Right renal pelvis (tissue), 4 donors: ENCODE measurements at places on chromosomes 1 and 21. TPM values are rescaled to one million over a fixed set of nuclear protein-coding genes. Genes with fewer than 3 reads are reported as not detected.

The ANGPTL3 gene
- polyA plus RNA-seq, result 10.4 TPM

The RIPPLY3 gene
- polyA plus RNA-seq, result 2.1 TPM

The IVNS1ABP gene
- polyA plus RNA-seq, result 298 TPM

The LCE2A gene
- not detected for polyA plus RNA-seq

The LCE2C gene
- not detected for polyA plus RNA-seq

The IGSF21 gene
- 0.34 TPM for polyA plus RNA-seq

The NUDC gene
- 99.3 TPM for polyA plus RNA-seq

The SDCCAG8 gene
- polyA plus RNA-seq, result 43.2 TPM

The RNPEP gene
- polyA plus RNA-seq, result 59.7 TPM

The CHODL gene
- 38.5 TPM for polyA plus RNA-seq

The DDR2 gene
- polyA plus RNA-seq, result 23.9 TPM

The IGSF9 gene
- 15.1 TPM for polyA plus RNA-seq

The NPHS2 gene
- polyA plus RNA-seq, result 427 TPM

GRCh38 chr1:48543854-48544253 lies 71.8 kb upstream of the SPATA6 start:
- DNase-seq, result no peak

DNA sequence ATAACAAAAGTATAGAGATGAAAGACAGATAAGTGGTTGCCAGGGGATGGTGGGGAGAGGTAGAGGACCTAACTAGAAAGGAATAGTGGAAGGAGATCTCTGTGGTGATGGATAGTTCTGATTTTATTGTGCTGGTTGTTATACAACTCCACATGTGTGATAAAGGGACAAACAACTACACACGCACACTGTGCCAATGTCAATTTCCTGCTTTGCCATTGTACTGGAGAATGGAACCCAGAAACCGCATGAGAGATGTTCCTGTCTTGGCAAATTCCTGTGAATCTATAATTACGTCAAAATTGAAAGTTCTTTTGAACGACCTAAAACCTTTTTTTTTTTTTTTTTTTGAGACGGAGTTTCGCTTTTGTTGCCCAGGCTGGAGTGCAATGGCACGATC lies 11.0 kb downstream of the TNFRSF9 start:
- no peak for DNase-seq

DNA sequence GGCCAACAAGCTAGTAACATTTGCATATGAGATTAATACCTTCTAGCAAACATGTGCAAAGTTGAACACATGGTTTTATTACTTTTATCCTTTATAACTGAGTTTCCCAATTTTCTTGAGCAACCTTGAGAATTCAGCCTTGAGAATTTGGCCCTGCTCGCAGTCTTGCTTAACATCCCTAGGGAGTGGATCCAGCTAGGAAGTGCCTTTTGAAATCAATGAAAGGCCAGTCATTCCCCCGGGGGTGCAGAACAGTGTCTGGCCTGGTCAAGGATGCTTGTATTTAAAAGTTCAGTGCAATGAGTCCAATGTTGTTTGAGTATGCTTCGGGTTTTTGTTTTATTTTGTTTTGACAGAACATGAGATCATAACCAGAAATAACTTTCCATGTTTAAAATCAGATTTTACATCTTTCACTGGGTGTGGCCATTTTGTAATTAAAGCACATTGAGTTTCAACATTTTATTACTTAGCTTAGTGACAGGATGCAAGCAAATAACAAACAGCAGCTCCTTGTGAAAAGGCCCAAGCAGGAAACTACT lies 16.7 kb downstream of the PALMD start:
- DNase-seq, result no peak

- DNase-seq, result no peak
These were observed 246.0 kb downstream of the RERE start for GRCh38 chr1:8571200-8571984.

GRCh38 chr1:201750934-201751333 lies 78.0 kb upstream of the IPO9 start:
- no peak for DNase-seq

- no peak for DNase-seq
These were observed 116.5 kb upstream of the C1orf174 start for GRCh38 chr1:4016351-4017130.

DNA sequence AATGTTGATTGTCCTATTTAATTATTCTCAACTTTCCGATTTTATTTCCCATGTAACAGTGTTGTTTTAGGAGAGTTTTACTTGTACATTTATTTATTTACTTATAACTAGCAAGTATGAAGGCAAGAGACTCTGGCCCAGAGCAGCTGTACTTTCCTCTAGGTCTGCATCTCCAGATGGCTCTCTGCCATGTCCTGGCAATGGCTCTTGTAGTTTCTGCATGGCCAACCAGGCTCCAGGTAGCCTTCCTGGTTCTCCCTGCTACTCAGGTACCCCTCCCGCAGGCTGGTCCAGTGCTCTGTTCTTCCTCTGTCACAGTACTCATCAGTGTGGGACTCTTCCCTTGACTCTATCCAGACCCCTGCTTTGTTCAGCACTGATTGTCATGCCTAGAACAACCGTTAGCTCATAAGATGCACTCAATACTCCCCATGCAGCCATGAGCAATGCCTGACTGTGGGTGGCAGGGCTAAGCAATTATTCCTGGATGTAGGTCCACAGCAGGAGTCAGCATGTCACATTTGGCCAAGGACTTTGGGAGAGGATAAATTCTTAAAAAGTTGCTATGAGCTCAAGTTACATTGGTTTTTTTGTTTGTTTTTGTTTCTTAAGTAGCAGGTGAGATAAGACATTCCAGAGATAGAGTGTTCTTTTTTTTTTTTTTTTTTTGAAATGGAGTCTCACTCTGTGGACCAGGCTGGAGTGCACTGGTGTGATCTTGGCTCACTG lies 10.9 kb upstream of the IL20 start:
- DNase-seq, result no peak

- DNase-seq, result no peak
These were observed 5.1 kb downstream of the AHCYL1 start for GRCh38 chr1:109989506-109990301.

DNA sequence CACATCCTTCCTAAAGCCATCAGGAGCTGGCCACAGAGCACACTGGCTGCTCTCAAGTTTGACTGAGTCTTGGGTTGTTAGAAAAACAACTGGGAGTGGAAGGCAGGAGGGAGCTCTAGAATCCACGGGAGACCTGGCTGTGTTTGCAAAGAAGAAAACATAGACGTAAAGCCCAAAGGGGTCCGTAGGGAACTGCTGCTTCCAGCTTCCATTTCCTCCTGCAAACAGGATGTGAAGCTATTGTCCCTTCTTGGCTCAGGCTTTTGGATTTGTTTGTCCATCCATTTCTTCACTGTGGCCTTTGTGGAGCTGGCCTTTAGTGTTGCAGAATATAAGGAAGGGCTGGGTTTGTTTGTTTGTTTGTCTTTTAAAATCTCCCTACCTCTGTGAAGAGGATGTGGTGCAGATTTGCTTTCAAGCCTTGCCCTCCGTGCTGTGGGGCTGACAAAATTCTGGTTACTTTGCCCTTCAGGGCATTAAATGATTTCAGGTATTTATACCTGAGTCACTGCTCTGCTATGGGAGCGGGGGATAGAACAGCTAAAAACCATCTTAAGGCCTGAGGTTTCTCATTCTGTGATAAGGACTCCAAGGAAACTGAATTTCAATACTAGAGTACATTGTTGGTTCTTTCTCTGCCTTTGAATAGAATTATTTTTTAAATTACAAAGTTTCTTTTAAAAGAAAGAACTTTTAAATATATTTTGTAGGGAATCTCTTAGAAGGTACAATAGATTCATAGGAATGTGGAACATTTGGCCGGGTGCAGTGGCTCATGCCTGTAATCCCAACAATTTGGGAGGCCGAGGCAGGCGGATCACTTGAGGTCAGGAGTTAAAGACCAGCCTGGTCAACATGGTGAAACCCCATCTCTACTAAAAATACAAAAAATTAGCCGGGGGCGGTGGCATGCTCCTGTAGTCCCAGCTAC lies 74.3 kb downstream of the MPZL1 start:
- DNase-seq, result no peak

GRCh38 chr21:45970674-45971615 lies 10.6 kb upstream of the COL6A1 start:
- DNase-seq, result no peak

DNA sequence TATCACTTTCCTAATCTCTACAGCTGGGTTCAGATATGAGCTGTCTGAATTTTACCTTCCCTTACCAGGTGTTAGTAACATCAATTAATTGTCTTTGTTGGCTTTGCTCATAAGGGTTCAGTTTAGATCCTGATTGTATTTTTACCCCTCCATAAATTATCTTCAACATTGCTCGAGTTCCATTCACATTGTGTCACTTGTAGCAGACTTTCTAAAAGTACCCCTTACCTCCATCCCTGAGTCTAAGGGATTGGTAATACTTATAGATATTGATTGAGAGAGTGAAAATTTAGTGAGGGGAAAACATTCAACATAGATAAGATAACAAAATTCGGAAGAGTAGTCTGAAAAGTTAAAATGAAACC lies 7.3 kb downstream of the RASAL2 start:
- DNase-seq, result no peak

- no peak for DNase-seq
These were observed 11.2 kb downstream of the F11R start for GRCh38 chr1:161009602-161010211.

GRCh38 chr1:109717729-109718128 lies 5.7 kb downstream of the GSTM5 start:
- no peak for DNase-seq

DNA sequence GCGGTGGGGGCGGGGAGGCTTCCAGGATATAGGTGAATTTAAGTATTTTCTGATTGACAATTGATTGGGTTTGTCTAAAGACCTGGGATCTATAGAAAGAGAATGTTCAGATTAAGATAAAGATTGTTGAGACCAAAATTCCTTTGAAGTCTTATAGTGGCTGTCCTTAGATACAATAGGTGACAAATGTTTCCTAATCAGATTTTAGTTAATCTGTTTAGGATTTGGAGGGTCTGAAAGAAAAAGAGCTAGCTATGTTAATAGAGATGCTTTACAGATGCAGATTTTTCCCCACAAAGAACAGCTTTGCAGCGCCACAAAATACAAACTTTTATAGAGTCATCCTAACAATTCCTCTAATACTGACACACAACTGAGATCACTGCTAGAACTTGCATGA lies 14.6 kb upstream of the EPRS1 start:
- DNase-seq, result no peak

GRCh38 chr1:44032170-44032790 lies 1.0 kb upstream of the SLC6A9 start:
- DNase-seq, result no peak

- DNase-seq, result no peak
These were observed 5.6 kb downstream of the LYPLAL1 start for GRCh38 chr1:219179293-219179692.

- no peak for DNase-seq
These were observed 51.0 kb downstream of the EPB41 start for GRCh38 chr1:28965271-28965870.

- DNase-seq, result no peak
These were observed 49.6 kb upstream of the KCTD3 start for GRCh38 chr1:215517441-215517891.

GRCh38 chr1:99850459-99851291 lies 514 bp downstream of the AGL start:
- no peak for DNase-seq

GRCh38 chr1:9291914-9292360 lies 757 bp upstream of the SPSB1 start:
- no peak for DNase-seq

DNA sequence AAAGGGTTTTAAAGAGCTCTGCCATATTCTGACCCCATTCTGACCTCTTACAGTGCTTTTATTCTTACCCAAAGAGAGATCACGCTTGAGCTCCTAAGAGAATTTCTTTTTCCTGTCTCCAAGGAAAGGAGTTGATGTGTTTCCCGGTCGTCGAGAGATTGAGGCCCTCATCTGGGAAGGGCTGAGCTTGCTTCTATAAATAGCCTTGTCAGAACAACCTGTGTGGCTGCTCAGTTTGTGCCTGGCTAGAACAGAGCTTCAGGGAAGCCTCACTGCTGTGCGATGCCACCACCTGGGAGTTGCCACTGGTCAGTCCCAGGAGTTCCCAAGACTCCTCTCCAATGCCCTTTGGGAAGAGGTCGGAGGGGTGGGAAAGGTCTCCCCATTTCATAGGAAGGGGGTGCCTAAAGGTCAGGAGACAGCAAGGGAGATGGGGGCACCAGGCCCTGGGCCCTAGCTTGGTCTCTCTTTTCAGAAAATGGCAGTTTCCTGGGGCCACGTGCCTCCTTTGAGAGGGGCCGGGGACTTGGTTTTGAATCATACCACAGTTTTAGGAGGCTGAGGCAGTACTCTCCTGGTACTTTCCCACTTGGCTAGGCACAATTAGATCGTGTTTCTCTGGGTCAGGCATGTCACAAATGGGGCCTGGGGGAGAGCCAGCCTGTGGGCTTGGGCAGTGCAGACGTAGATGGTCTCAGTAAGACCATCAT lies 52.1 kb downstream of the EIF2D start:
- DNase-seq, result no peak

- DNase-seq, result no peak
These were observed 103.3 kb downstream of the CYYR1 start for GRCh38 chr21:26469789-26470188.

DNA sequence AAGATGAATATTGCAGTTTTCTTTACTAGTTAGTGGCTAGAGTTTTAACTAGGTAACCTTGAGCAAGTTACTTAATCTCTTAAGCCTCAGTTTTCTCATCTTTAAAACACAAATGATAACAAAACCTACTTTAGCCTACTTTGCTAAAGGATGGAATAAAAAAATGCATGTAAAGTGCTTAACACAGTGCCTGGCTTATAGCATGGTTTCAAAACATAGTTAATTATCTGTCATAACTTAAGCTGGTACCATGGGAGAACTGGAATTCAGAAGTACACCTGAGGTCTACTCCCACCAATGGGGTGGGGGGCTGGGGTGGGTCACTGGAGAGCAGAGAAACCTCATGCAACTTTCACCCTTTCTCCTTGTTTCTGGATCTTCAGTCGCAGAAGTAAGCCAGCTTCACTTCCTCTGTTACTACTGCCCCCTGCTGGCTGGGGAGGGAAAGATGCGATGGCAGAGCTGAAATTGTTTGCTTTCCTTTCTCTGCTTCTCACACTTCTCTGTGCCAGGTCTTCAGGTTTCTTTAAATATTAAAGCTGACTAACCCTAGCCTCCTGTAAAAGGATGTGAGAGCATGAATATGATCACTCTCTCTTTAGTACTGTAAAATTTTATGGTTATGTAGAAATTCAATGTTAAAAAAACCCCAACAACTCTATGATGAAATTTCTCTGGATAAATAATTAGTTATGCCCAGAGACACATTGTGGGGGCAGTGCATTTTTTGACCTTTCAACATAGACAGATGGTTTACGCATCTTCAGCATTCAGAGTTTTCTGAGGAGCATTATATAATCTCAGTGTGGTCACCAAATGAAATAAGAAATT lies 324.2 kb downstream of the HLX start:
- peak; percentile 54 for DNase-seq

GRCh38 chr21:20250337-20250736 lies 747.9 kb upstream of the NCAM2 start:
- no peak for DNase-seq

- DNase-seq, result no peak
These were observed 82.1 kb upstream of the ARHGAP29 start for GRCh38 chr1:94319319-94320102.

GRCh38 chr1:66981679-66982078 lies 56.9 kb downstream of the MIER1 start:
- no peak for DNase-seq

GRCh38 chr1:44685881-44686280 lies 11.4 kb downstream of the ARMH1 start:
- DNase-seq, result no peak
